Activated CD4-positive, alpha-beta T cell treated with anti-CD3 and anti-CD28 coated beads, Interleukin-2, amount 10 ng/mL, durations not matched to agents 24 days and 14 days (primary cell): ENCODE measurements at places on chromosomes 4 and X. TPM values are rescaled to one million over a fixed set of nuclear protein-coding genes. Genes with fewer than 3 reads are reported as not detected.

The ARX gene
- not detected in 2 replicates for total RNA-seq

The CPLX1 gene
- total RNA-seq = 1.0 and 1.7 TPM in 2 replicates

The HS3ST1 gene
- 0.23 and 0.66 TPM in 2 replicates for total RNA-seq

The TSPAN7 gene
- total RNA-seq = 0.19 TPM in 1 of 2 replicates, not detected in the other

The ADAMTS3 gene
- total RNA-seq = not detected in 2 replicates

The PASD1 gene
- total RNA-seq = not detected in 2 replicates

The TRMT10A gene
- 7.4 and 8.6 TPM in 2 replicates for total RNA-seq

The FAM9B gene
- total RNA-seq = not detected in 2 replicates

The SLC6A14 gene
- not detected in 2 replicates for total RNA-seq

GRCh38 chrX:15680401-15680800 lies 15.8 kb upstream of the CLTRN start:
- H3K27me3 ChIP-seq = no peaks in the 10 kb centered on the region
- H3K4me1 ChIP-seq = peaks cover 12% of the 10 kb centered on the region
- no peak for DNase-seq
- H3K27ac ChIP-seq = no peak overlapping the region
- H3K4me3 ChIP-seq = no peak overlapping the region
- H3K36me3 ChIP-seq = peaks cover 3% of the 10 kb centered on the region

GRCh38 chr4:170231377-170231776 lies 141.6 kb upstream of the AADAT start:
- no peaks in the 10 kb centered on the region for H3K27me3 ChIP-seq
- H3K4me1 ChIP-seq = no peaks in the 10 kb centered on the region
- H3K27ac ChIP-seq = no peak overlapping the region
- DNase-seq = no peak
- no peak overlapping the region for H3K4me3 ChIP-seq

GRCh38 chr4:25284466-25284865 lies 28.1 kb upstream of the ZCCHC4 start:
- no peak for DNase-seq
- H3K4me3 ChIP-seq = no peak overlapping the region
- peaks cover 6% of the 10 kb centered on the region for H3K27me3 ChIP-seq
- peaks cover 16% of the 10 kb centered on the region for H3K36me3 ChIP-seq

DNA sequence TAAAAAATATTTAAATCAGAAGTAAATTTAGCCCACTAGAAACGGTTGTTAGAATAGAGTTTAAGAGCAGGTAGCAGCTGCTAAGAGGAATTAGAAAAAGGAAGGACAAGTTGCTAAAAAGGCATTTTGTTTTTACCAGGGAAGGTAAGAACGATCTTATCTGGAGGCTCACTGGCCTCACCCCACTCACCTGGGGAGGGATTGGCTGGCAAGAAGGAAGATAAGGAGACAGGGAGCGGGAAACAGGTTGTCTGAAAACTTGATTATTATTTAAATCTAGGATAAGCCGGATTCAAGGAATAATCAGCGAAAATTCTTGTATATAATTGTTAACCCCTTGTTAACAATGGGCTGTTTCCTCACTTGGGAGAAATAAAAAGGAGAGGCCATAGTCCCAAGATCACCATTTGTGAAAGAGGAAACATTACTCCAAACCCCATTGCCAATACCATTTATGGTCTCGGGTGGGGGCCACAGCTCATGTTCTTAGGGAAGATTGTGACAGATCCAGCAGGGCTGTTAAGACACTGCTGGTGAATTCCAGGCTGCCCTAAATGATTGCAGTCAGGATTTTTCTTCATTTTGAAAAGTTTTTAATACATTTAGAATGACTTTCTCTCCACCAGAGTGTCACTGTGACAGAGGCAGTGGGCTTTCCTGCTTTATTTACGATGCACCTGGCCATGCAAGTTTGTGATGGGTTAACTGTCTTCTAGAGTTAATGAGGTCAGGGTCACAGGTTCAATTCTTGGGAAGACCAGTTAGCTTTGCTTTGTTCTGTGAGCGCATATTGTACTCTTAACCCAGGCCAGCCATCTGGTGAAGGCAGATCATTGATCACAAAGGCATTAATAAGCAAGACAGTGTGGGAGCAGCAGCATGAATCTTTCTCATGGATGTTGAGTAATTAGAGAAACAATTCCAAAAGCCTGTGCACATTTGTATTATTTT lies 106.6 kb downstream of the CEP135 start:
- no peak for DNase-seq
- peaks cover 2% of the 10 kb centered on the region for H3K4me1 ChIP-seq
- H3K36me3 ChIP-seq = no peaks in the 10 kb centered on the region
- H3K27me3 ChIP-seq = peaks cover 28% of the 10 kb centered on the region
- no peak overlapping the region for H3K4me3 ChIP-seq

DNA sequence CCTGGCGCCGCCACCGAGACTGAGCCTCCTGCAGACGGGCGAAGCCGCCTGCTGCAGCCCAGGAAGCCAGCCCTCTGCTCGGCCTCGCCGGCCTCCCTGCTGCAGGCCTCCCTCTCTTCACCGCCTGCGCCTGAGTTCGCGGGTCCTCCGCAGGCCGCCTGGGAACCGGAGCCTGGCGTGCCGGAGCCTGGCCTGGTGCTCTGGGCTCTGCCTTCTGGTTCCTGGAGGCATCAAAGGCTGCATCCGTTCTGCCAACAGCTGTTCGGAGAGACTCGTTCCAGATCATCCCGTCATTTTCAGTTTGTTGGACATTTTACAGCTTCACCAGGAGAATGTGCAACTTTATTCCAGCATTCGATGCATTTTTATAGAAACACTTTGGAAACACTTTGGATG lies 178.0 kb downstream of the DCLK2 start:
- no peak overlapping the region for H3K27ac ChIP-seq
- H3K4me3 ChIP-seq = no peak overlapping the region
- no peaks in the 10 kb centered on the region for H3K36me3 ChIP-seq
- H3K4me1 ChIP-seq = peaks cover 2% of the 10 kb centered on the region
- DNase-seq = no peak

DNA sequence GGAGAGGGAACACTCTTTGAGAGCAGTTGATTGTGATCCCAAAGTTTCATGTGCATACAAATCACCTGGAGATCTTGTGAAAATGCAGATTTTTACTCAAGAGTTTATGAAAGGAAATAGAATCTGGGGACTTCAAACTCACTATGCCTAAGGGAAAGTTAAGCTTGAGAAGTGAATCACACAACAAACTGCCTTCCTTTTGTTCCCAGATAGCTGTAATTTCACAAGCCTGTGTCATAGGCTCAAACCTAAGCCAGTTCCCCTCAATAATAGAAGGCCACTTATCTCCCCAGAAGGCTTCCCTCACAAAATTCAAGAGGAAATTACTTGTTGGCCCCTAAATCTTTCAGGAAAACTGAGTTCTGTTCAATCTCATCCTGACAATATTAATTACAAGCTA lies 132.8 kb upstream of the MAGEB16 start:
- no peak overlapping the region for H3K4me3 ChIP-seq
- no peaks in the 10 kb centered on the region for H3K27me3 ChIP-seq
- H3K36me3 ChIP-seq = no peaks in the 10 kb centered on the region
- H3K27ac ChIP-seq = no peak overlapping the region
- DNase-seq = no peak

- H3K4me1 ChIP-seq = no peaks in the 10 kb centered on the region
- peaks cover 39% of the 10 kb centered on the region for H3K27me3 ChIP-seq
- H3K36me3 ChIP-seq = no peaks in the 10 kb centered on the region
- no peak overlapping the region for H3K4me3 ChIP-seq
- H3K27ac ChIP-seq = no peak overlapping the region
- no peak for DNase-seq
These were observed 3.9 kb downstream of the SORCS2 start for GRCh38 chr4:7196288-7196651.

- no peaks in the 10 kb centered on the region for H3K27me3 ChIP-seq
- no peak for DNase-seq
- H3K27ac ChIP-seq = no peak overlapping the region
- H3K36me3 ChIP-seq = no peaks in the 10 kb centered on the region
- H3K4me3 ChIP-seq = no peak overlapping the region
- H3K4me1 ChIP-seq = no peaks in the 10 kb centered on the region
These were observed 435.6 kb downstream of the TLL1 start for GRCh38 chr4:166308647-166309046.

- no peak for DNase-seq
- H3K4me3 ChIP-seq = no peak overlapping the region
- no peaks in the 10 kb centered on the region for H3K36me3 ChIP-seq
- no peaks in the 10 kb centered on the region for H3K4me1 ChIP-seq
- no peaks in the 10 kb centered on the region for H3K27me3 ChIP-seq
These were observed 182.1 kb downstream of the TENM3 start for GRCh38 chr4:182425302-182425701.

DNA sequence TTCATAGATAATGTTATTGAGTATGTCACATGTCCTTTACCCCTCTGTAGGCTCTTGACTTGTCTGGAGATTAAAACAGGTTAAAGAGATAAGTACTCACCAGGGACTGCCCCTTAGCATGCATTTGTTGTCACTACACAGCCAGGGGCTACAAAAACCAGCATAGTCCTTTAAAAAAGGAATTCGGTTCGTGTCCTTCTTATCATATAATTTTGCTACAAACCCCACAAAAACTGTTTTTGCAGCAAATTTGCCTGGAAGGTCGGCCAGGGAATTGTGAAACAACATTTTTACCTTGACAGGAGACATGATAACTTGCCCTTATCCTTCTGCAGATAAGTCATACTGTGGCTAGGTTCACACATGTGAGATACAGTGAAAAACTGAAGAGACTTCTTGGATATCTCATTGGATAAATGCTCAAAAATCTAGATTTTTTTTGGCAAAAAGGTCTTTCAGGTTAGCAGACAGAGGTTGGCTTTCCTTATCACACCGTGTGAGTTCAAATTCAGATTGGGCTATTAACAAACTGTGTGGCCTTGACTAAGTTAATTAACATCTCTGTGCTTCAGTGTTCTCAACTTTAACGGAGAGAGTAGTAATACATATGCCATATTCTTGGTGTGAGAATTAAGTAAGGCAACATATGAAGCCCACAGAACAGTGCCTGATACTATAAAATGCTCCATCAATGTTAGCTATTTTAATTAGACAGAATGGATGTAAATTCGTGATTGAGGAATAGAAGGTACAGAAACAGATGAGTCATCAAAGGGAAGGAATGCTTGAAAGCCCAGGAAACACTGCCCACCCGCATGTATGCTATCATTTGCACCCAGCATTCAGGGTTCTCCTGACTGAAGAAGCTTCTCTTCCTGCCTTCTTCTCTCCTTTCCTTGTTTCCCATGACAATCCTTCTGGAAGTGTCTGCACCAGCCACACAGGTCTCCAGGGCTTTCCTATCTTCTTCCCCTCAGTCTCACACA lies 30.0 kb downstream of the FAM9C start:
- no peaks in the 10 kb centered on the region for H3K36me3 ChIP-seq
- peak overlapping the region; percentile 51 for H3K4me3 ChIP-seq
- no peaks in the 10 kb centered on the region for H3K27me3 ChIP-seq
- no peak for DNase-seq

GRCh38 chr4:141807103-141807891 lies 170.9 kb downstream of the IL15 start:
- H3K4me1 ChIP-seq = no peaks in the 10 kb centered on the region
- H3K36me3 ChIP-seq = no peaks in the 10 kb centered on the region
- no peak for DNase-seq
- no peak overlapping the region for H3K27ac ChIP-seq
- no peaks in the 10 kb centered on the region for H3K27me3 ChIP-seq
- H3K4me3 ChIP-seq = no peak overlapping the region

DNA sequence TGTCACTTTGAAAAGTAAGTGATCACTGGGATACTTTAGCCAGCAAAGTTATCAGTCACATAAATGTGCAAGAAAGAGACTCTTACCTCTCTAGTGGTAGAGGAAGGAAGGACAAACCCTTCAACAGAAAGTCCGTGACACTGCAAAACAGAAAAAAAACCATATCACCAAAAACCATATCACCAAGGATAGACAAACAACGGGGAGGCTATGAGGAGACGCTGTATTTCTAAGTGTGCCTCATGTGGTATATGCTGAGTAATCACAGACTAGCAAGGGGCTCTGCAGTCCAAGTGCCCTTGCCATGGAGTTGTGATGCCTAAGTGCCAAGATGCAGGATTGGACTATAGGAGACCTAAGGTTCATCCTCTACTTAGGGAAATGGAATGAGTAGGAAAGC lies 11.5 kb upstream of the HDAC8 start:
- H3K4me1 ChIP-seq = no peaks in the 10 kb centered on the region
- no peak for DNase-seq
- no peak overlapping the region for H3K4me3 ChIP-seq
- H3K27ac ChIP-seq = no peak overlapping the region
- H3K27me3 ChIP-seq = no peaks in the 10 kb centered on the region
